ENCODE measurements at places on chromosomes 6 and 20.
A peak's percentile ranks its signal among the peaks of the same experiment; 100 is the strongest.

- DNase-seq: no peak
Measured at GRCh38 chr6:5507131-5507681, 245.9 kb downstream of the FARS2 start.

GRCh38 chr6:78538002-78538401 lies 329.3 kb upstream of the IRAK1BP1 start:
- DNase-seq: no peak

DNA sequence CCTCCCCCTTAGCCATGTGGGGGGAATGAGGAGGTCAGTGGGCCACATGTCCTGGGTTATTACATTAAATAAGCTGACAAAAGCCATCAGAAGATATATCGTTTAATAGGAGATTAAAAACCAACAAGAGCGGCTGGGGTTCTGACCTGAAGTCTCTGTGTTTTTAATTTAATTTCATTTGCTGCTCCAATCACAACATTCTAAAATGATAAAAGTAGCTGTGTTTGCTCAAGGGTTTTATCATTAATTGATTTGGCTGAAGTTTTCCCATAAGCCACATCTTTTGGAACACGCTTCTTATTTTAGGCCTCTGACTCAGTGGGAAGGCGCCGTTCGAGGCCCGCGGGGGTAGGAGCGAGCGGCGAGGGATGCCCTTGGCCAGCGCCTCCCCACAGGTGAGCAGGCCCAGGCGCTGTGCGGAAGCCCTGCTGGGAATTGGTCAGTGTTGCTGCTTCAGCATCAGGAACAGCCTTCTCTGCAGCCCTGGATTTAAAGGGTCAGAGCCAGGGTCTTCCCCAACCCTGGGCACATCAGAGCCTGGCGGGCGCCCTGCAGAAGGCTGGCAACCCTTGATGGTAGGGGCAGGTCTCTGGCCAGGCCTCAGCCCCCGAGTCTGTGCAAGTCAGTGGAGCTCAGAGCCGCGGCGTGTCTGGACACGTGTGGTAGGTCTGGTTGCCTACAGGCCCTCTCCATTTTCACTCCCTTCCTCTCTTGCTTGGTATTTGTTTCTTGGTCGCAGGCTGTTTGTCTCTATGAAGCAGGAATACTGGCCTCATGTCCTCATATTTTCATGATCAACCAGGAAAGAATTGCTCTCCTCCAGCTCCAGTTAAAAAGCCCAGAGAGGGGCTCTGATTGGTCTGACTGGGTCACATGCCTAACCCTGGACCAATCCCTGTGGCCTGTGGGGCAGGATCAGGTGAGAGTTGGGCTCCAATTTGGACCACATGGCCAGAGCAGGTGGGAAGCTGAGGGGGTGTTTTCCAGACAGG lies 30.9 kb upstream of the MLN start:
- DNase-seq: no peak

- peak; percentile 49 for DNase-seq
Measured at GRCh38 chr20:33075281-33075680, 4.2 kb upstream of the BPIFB4 start.

GRCh38 chr6:12590901-12591300 lies 125.7 kb upstream of the PHACTR1 start:
- DNase-seq: no peak

GRCh38 chr20:51712501-51713212 lies 55.5 kb downstream of the ATP9A start:
- peak; percentile 25 for DNase-seq

- no peak for DNase-seq
Measured at GRCh38 chr6:4803343-4803744, 27.1 kb downstream of the CDYL start.

- no peak for DNase-seq
Measured at GRCh38 chr6:156455847-156456246, 321.3 kb upstream of the ARID1B start.

GRCh38 chr20:56646599-56646998 lies 17.5 kb downstream of the TFAP2C start:
- no peak for DNase-seq

DNA sequence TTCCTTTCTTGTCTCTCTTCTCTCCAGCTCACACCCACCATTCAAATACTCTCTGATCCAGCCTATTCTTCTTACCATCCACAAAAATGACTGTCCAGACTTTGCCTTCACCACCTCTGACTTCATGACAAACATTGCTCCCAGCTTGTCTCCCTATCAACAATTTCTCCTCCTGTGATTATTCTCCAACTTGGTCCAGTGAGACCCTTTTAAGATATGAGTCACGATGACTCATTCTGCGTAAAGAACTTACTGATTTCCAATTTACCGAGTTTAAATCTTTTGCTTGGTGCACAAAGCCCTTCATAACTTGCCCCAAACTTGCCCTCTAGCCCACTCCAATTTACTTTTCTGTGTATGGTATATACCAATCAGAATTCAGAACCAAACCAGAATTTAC lies 833.2 kb downstream of the MAFB start:
- no peak for DNase-seq

- DNase-seq: peak; percentile 89
Measured at GRCh38 chr6:90000864-90001731, 106.8 kb downstream of the GJA10 start.

DNA sequence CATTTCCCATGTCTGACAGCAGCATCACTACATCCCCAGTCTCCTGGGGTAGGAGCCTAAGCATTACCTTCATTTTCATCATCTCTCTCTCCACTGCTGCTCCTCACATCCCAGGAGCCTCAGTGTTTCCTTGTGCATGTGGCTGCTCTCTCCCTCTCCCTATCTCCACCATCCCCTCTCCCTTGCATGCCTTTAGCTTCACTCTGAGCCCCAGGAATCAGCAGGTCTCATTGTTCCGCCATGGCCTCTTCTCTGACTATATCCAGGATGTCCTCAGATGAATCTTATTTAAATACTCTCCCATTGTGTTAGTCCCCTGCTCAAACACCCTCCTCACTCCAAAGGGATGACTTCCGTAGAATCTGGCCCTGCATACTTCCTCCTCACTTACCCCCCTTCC lies 79.4 kb downstream of the FAXC start:
- no peak for DNase-seq

- DNase-seq: no peak
Measured at GRCh38 chr6:46262928-46263706, 92.3 kb upstream of the ENPP5 start.

GRCh38 chr6:46720401-46720800 lies 14.8 kb downstream of the PLA2G7 start:
- DNase-seq: no peak

GRCh38 chr6:5584078-5584482 lies 322.8 kb downstream of the FARS2 start:
- no peak for DNase-seq

- DNase-seq: no peak
Measured at GRCh38 chr20:38210741-38211140, 45.7 kb upstream of the TGM2 start.

GRCh38 chr6:45681860-45682511 lies 304.3 kb upstream of the SUPT3H start:
- DNase-seq: no peak

- no peak for DNase-seq
Measured at GRCh38 chr20:52841003-52841402, 131.2 kb upstream of the TSHZ2 start.

DNA sequence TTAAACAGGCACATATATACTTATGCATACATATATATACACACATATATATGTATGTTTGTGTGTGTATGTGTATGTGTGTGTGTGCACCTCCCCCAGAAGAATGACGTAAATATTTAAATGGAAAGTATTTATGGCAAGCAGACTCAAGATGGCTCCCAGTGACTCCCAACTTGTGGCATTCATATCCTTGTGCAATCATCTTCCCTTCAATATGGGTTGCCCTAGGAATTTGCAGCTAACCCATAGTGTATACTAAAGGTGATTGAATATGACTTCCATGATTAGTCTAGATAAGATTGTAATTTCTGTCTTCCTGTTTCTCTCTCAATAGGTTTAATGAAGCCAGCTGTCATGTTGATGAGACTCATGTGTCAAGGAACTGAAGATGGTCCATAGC lies 127.6 kb downstream of the TRDN start:
- DNase-seq: no peak

- DNase-seq: no peak
Measured at GRCh38 chr20:59971428-59971827, 13.2 kb downstream of the CDH26 start.

DNA sequence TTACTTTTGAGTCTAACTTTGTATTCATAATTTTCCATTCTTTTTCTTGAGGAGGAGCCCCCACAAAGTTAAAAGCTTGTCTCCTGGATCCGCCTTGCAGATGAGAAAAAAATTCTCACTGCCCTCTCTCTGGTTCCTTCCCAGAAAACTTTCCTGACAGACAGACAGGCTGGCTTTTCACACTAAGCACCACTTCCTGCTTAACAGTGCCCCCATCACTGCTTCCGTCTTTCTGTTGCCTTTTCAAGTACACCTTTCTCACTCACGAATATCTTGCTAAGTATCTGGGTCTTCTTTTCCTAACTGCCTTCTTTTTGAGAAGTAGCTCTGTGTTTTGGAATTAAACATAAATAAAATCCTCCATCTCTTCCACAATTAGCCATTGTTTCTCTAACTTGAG lies 19.8 kb upstream of the LMBRD1 start:
- no peak for DNase-seq

DNA sequence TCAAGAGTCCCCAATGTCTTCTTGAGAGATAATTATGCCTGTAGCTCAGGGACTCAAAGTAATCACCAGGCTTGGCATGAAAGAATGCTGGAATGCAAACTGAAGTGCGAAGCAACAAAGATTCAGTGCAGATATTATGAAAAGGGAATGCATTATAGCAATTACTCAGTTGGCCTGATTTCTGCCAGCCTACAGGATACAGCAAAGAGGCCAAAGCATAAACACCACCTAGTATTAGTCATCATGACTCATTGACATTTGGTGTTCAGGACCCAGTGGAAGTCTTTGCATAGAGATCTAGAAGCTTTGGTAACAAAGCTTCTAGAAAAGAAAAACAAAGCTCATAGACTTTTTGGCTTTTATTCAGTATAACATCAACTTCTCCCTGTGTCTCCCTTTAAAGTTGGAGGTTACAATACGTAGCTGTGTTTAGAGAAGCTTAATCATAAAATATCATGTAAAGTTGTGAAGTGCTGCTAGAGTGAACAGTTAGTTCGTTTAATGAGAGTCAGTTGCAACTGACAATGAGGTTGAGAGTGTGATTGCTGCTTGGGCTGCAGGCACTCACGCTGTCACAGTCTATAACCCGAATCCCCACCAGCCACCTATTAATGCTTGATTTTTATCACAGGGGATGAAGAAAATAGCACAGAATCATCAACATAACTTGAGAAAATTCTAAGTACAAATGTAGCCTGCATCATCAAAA lies 932.7 kb downstream of the TFAP2A start:
- no peak for DNase-seq

GRCh38 chr20:13549451-13549850 lies 89.3 kb downstream of the TASP1 start:
- no peak for DNase-seq

GRCh38 chr6:47263268-47263667 lies 46.4 kb downstream of the TNFRSF21 start:
- no peak for DNase-seq

GRCh38 chr6:105726902-105727655 lies 324.2 kb upstream of the PREP start:
- DNase-seq: no peak

GRCh38 chr6:110139052-110139451 lies 40.4 kb downstream of the WASF1 start:
- no peak for DNase-seq

DNA sequence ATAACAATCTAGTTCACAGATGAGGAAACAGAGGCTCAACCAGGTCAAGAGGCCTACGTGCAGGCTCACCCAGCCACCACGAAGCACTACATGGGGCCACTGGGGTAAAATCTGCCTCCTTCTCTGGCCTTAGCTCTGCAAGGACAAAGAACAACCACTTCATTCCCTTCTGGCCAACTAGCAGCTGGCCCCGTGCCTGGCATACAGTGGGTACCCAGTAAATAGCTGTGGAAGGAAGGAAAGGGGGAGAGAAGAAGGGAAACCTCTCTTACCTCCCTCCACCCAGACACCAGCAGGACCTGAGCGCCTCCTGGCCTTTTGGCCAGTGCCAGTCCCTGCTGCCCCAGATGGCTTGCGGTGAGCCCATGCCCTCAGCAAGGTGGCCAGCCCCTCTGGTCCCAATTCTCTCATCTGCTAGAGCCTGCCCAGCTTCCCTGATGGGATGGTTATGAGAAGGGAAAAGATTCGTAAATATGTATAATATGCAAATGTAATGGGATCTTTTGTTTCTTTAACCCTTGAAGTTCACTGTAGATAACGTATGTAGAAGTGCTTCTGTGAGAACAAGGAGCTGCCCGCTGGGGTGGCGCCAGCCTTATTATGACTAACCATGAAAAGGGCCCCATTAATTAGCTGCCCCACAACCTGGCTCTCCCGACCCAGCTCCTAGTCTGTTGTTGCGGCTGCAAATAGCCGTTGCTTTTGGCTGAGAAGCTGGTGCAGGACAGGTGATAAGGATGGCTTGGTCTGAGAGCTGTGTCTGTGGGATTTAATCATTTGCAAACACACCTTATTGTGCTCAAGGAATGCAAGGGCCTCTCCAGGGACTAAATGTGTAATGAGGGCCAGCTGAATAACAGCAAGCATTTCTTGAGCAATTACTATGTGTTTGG lies 62.0 kb downstream of the DLGAP4 start:
- no peak for DNase-seq

GRCh38 chr20:56748476-56749377 lies 119.6 kb downstream of the TFAP2C start:
- no peak for DNase-seq

DNA sequence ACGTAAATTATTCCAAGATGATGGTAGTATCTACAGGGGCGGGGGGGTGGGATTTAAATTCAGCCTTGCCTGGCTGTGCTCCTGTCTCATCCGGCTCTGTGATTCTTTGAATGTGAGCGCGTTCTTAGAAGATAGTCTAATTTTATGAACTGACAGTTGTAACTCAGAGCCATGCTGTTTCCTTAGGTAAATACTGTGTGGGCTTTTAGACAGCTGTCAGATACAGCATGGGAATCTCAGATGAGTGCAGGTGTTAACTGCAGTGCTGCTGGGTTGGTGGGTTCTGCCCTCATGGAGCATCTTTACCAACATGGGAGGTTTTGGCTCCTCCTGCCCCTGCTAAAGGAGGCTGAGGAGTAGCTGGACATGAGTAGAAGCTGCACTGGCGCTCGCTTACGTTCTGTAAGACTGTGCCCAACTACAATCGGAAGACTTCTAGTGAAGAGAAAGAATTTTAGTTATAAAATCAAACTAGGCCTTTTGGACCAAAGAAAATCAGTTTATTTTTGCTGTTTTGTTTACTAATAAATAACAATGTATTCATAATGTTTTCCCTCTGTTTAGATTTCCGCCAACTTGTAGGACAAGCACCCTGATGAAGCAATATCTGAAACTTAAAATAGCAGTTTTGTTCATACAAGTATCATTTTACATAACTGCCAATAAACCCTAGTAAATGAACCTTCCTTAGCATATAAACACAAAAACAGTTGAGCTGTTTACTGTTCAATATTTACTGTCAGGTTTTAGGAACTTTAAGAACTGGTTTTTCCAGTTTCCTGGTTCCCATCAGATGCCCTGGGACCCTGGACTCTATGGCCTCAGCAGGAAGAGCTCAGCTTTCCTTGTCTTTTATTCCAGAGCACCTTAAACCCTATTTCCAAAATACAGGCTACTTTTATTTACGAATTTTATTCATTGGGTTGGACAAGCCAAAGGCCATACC lies 66.1 kb downstream of the FAM120B start:
- DNase-seq: no peak

GRCh38 chr20:39233755-39234154 lies 271.6 kb downstream of the DHX35 start:
- DNase-seq: no peak

GRCh38 chr6:130755368-130756034 lies 71.7 kb upstream of the SMLR1 start:
- no peak for DNase-seq

GRCh38 chr6:43757966-43758616 lies 11.9 kb upstream of the VEGFA start:
- no peak for DNase-seq
